Calu3 (cell line): ENCODE measurements at places on chromosomes 1 and 21.

DNA sequence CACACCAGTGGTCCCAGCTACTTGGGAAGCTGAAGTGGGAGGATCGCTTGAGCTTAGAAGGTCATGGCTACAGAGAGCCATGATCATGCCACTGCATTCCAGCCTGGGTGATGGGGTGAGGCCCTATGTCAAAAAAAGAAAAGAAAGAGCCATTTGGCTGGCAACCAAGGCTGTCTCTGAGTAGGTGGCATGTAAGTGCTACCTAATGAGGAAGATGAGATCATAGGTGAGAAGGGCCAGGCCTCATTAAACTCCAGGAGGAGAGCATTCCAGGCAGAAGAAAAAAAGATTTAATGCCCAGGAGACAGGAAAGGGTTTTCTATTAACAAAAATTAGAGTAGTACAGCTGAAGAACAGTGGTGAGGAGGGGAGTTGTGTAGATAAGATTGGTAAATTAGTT lies 103.4 kb upstream of the ZNF678 start:
- no peak for DNase-seq

- DNase-seq, result no peak
Measured at GRCh38 chr1:4160181-4160580, 260.1 kb upstream of the C1orf174 start.

- DNase-seq, result no peak
Measured at GRCh38 chr1:30834253-30834652, 74.3 kb downstream of the SDC3 start.

DNA sequence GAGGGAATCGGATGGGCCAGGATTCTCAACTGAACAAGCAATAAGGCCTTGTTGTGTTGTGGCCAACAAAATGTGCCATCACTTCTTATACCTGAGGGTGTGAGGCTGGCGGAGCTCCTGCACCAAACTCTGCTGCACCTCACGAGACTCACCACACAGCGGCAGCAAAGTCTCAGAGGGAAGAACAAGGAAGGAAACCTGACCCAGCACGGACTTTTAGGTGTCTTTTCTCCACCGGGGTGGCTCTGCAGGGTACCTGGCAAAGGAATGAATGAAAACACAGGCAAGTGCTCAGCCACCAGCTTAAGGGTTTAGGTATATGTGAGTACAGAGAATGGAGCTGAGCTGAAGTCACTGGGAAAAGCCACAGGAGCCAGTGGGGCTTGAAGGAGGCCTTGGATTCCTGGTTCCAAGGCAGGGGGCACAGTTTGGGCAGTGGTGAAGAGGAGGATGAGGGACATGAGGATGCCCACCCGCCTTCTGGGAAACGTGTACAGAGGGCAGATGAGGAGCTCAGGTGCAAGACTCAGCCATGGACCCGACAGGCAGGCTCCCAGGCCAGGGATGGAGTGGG lies 31.1 kb upstream of the HSD3B1 start:
- peak; percentile 67 for DNase-seq

DNA sequence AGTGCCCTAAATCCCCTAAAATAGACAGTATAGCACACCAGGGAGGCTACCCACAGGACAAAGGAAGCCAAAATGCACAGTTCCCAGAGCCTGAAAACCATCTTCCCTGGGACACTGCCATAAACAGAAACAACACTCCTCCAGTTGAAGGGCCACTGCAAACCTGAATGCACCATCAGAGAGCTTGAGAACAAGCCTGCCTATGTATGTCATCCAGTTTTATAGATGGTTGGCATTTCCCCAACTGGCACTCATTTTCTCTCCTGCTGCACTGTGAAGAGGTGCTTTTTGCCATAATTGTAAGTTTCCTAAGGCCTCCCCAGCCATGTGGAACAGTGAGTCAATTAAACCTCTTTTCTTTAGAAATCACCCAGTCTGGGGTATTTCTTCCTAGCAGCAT lies 169.0 kb downstream of the AGBL4 start:
- DNase-seq, result no peak

DNA sequence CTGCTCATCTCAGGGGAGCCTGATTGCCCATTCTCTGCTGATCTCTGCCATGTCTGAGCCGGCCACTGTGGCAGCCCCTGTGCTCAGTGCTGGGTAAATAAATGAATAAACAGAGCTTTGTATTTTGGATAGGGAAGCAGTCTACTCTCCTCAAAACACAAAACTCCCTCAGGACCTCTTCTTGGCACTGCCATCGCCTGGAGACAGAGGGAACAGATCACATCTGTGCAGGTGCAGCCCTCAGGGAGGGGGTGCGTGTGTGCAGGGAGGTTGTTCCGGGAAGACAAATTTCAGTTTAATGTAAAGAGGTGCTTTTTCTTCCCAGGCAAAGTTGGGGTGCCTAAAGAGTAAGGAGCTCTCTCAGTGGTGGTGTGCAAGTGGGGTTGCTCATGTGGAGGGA lies 7.7 kb upstream of the FAM167B start:
- DNase-seq, result no peak

DNA sequence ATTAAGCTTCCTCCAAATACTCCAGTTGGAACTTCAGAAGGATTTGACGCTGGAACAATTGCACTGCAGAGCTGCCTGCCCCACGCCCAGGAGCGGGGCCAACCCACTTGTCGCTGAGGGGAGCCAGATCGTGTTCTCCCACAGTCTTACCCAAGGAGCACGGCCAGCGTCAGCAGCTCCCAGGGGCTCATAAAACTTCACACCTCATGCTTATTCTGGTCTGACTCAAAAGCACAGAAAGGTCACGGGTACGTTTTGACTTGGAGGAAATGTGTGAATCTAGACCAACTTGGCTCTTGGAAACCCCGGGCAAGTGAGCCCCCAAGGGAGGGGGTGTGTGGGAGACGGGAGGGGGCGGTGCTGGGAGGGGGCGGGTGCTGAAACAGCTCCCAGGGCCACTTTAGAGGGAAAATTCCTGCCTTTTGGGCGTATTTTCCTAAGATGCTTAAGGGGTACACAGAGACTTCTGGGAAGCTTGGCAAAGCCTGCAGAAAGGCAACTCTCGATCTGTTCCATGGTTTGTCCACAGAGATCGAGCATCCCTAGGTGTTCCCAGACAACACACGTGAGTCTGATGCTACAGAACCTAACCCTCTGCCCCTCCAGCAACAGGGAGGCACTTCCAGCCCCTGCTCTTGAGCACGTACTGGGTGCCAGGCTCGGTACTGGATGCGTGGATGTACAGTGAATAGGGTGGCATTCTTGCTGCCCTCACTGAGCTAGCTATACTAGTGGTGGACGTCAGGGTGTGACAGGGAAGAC lies 98.9 kb downstream of the DHRS3 start:
- no peak for DNase-seq

DNA sequence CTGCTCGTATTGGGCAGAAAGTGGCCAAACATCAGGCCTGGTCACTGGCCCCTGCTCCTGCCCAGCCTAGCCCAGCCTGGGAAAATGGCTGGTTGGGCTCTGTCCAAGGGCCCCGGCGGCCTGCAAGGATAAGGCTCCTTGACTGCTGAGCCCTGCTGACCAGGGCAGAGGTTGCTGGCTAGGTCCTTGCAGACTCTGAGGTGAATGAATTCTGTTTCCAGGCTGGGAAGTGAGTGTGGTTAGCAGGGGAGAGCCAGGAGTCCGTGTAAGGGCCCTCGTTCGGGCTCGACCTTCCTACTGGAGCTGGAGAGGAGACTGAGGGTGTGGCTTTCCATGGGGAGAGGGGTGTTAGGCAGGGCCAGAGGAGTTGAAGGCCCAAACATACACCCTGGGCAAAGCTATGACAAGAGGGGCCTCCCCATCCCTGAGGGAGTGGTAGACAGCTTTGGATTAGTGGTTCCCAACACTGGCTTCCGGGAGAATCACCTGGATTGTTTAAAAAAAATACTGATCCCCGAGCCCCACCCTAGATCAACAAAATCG lies 20.6 kb downstream of the CSF1 start:
- DNase-seq, result peak; percentile 83

DNA sequence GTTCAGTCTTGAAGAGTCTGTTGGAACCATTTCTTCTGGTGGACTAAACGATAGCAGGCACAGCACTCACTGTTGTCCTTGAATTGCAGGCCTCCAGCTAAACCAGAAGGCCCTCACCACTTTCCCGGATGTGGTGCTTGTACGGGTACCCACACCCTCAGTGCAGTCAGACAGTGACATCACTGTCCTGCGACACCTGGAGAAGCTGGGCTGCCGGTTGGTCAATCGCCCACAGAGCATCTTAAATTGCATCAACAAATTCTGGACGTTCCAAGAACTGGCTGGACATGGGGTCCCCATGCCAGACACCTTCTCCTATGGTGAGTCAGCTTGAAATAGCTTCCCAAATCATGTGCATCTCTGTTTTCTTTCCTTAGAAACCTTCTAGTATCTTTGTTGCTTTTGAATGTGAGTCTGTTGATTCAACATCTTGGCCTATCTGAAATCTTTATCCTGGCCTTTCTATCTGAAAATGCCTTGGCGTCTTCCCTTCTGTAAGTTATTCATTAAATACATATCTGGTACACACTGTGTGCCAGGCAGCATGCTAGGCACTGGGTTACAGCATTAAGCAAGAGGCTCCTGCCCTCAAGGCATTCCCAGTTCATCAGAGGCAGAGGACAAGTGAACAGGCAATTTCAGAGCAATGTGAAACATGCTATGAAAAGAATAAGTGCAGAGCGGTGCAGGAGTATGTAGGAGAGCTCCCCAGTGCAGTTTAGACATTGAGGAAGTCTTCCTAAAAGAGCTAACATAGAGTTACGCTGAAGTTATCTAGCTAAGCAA lies 18.9 kb downstream of the RIMKLA start:
- DNase-seq, result no peak

DNA sequence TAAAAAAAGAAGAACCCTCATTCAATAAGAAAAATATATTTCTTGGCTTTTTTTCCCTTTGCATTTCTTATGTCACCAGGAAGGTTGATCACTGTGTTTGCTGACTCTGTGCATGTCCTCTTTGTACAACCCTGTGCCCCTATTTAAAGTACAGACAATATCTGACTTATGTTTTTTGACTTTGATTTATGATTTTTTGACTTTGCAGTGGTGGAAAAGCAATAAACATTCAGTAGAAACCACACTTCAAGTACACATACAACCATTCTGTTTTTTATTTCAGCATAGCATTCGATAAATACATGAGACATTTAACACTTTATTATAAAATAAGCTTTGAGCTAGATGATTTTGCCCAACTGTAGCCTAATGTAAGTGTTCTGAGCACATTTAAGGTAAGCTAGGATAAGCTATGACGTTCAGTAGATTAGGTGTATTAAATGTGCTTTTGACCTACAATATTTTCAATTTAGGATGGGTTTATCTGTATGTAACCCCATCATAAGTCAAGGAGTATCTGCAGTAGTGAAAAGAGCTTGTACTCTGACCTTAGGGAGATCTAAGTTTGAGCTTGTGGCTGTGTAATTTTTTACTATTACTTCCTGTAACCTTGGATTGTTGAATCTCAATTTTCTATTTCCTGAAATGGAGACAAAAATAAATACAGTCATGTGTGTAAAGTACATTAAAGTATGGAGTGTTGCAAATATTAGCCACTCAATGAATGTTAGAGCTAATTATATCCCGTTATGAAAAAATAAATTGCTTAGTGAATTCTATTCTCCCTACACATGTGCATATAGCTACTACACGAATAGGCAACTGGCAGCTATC lies 1.2 kb downstream of the RNASEL start:
- no peak for DNase-seq
